ENCODE measurements at places on chromosomes 7 and 10.

GRCh38 chr7:159098424-159098786, 46.3 kb downstream of the VIPR2 start:
- DNase-seq = no peak

- DNase-seq = no peak
These were observed 41.6 kb downstream of the TSPAN15 start for GRCh38 chr10:69492746-69493462.

- no peak for DNase-seq
These were observed 75.8 kb downstream of the PODXL start for GRCh38 chr7:131480384-131481315.

GRCh38 chr7:113371416-113372043, 253.2 kb upstream of the SMIM30 start:
- no peak for DNase-seq

DNA sequence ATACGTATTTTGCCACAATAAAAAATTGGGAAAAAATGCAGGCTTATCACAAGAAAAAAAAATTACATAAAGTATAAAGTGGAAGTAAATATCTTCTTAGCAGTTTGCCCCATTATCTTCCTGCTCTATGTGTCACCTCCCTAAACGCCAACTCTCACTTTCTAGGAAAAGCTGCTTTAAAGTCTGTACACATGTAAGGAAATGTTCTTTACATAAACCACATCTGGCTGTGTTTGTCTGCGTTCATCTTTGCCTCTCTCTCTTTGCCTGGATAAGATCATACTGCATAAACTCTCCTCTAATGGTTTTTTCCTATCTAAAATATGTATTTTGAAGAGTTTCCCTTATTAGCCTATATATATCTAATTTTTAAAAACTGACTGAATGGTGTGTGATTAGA, 23.0 kb upstream of the UMAD1 start:
- no peak for DNase-seq

DNA sequence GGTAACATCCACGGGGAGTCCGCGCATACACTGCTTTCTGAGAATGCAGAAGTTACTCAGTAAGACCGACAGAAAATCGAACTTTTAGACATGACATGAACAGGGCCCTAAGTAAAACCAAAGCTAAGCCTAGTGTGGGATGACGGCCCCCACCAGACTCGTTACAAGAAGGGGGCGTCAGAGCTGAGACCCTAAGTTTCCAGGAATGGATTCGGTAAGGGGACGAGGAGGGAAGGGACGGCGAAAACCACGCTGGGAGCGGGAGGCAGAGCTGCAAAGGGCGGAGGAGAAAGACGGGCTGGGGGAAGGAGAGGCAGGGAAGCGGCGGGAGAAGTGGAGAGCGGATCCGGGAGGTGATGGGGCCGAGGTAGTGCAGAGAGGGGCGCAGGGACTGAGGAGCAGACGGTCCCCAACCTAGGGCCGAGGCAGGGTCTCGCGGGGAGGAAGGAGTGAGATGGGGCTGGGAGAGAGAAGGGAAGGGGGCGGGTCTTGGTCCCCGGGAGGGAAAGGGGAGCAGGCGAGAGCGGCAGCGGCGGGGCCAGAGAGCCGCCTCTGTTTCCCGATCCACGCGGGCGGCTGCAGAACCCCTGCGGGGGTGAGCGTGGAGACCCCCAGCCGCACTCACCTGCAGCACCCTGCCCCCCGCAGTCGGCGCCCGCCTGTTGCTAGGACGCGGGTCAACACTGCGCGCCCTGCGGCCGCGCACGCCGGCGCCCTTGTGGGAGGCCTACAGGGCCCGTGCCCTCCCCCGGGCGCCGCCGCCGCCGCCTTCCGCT, 513 bp downstream of the ODAD2 start:
- DNase-seq = no peak

DNA sequence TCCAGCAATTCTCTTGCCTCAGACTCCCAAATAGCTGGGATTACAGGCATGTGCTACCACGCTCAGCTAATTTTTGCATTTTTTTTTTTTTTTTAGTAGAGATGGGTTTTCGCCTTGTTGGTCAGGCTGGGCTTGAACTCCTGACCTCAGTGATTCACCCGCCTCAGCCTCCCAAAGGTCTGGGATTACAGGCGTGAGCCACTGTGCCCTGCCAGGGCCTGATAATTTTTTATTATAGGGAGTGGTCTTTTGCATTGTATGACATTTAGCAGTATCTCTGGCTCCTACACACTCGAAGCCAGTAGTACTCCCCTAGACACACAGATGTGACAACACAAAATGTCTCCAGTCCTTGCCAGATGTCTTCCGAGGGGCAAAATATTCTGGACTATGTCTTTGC, 124.0 kb downstream of the DKK1 start:
- no peak for DNase-seq

GRCh38 chr7:651032-651728, 75.3 kb upstream of the DNAAF5 start:
- no peak for DNase-seq

GRCh38 chr10:88642963-88643362, 21.3 kb upstream of the LIPF start:
- DNase-seq = no peak

DNA sequence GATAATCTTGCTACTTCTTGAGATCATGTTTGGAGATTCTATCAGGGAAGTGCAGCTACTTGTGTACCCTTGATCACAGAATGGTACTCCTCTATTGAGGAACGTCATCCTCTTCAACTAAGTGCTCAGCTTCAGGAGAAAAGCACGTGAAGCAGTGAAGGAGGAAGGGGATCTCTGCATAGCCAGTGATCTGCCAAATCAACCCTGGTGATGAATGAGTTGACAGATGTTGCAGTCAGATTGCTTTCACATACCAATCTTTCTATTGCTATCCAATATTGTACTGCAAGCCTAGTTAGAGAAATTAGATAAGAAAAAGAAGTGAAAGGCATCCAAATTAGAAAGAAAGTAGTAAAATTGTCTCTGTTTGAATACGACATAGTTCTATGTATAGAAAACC, 309.4 kb downstream of the TWIST1 start:
- DNase-seq = no peak

DNA sequence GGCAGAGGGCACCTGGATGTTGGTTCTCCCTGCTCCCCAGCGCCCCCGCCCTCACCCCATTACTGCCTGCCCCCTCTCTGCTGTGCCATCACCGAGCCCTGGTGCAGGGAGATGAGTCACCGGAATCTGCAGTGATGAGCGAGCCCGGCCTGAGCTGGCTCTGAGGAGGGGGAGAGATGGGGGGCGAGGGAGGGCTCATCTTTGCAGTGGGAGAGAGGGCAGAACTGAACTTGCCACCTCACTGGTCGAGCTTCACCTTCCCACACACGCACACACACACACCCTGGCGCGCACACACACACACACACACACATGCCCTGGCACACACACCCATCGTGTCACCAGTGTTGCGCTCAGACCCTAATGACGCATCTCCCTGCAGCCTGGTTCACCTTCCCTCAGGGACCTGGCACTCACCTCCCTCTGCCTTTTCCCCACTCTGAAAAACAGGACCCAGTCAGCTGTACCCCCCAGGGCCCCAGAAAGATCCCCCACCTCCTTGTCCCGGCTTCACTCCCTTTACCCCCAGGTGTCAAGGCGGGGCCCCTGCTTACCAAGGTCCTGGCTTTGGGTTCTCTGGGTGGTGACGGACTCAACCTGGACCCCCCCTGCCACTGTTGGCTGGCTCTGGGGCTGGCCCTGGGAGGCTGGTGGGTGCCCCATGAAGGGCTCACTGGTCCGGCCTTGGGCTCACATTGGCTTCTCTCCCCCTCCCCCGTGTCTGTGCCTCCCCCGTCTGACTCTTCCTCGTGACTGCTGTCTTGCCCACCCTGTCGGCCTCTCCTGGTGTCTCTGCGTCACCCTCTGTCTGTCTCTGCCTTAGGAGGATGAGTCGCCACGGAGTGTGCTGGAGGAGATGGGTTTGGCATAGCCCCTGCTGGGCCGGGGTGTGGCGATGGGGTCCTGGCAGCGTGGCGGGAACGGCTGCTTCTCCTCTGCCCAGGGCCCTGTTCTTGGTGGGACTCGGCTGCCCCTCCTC, 5.4 kb downstream of the VGF start:
- DNase-seq = no peak

DNA sequence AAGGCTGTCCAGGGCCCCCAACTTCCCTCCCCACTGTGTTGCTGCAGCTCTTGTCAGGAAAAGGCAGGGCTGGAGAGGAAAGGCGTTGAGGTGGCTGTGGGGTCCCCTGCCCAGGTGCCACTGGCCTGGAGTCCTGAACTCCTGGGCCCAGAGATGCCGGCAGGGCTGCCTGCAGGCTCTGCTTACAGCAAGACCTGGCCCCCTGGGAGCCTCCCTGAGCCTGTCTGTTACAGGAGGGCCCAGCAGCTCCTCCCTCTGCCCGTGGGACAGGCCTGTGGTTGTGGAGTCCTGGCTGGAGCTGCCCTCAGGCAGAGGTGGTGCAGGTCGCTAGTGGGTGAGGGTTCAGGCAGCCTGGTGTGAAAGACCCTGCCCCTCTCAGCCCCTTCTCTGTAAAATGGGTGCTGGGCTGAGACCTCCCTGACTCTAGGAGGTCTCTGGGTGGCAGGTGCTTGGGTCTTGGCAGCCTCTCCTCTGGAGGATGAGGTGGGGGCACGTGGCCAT, 9.9 kb downstream of the ANTXRL start:
- no peak for DNase-seq

DNA sequence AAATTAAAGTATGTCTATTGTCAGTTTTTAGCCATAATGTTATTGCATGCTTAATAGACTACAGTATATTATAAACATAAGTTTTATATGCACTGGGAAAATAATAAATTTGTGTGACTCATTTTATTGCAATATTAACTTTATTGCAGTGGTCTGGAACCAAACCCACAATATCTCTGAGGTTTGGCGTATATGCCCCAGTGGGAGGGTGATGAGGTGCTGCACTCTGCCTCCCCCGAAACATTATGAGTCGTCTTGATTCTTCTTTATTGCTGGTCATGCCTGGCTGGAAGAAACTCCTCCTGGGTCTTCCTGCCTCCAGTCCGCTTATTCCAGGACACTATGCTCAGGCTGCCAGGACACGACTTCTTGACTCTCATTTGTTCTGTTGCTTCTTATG, 88.4 kb downstream of the MTPN start:
- DNase-seq = no peak

- DNase-seq = no peak
These were observed 83.6 kb downstream of the FANK1 start for GRCh38 chr10:125979976-125980375.

- no peak for DNase-seq
These were observed 20.4 kb downstream of the CCDC71L start for GRCh38 chr7:106640368-106641141.

DNA sequence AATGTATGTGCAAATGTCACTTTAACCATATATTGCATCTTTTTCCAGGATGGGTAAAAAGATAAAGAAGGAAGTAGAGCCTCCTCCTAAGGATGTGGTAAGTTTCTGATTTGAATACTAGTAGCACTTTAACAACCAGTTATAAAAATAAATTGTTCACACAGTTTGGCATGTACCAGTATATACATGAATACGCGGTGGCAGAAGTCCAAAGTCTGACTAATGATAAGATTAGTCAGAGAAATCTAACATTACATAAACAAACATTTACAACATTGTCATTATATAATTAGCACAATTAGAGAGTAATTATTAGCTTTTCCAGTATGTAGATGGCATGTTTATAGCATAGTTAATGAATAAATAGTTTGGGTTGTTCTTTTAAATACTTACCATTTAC, 4.1 kb downstream of the ARMC3 start:
- no peak for DNase-seq

DNA sequence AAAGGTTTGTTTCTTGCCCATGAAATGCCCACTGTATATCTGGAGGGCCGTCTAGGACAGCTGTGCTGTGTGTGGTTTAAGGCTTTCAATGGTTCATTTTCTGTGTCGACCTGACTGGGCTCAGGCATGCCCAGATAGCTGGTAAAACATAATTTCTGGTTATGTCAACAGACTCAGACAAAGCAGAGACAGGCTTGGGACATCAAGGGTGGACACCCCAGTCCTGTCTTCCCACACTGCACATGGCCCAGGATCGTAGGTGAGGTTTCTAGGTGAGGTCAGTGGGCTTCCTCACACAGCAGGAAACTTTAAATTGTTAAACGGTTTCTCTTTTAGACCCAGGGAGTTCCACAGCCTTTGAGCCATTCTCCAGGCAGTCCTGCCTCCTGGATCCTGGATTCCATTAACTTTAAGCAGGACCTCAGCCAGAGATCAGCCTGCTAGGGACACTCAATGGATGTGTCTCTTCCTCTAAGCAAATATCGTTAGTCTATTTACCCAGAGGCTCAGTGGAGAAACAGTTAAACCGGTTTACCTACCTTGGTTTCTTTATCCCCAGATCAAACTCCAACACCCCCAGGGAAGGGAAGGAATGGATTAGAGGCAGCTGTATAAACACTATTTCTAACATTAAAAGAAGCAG, 66.4 kb downstream of the ST8SIA6 start:
- no peak for DNase-seq

- no peak for DNase-seq
These were observed 124.6 kb upstream of the ZNF479 start for GRCh38 chr7:57256637-57257375.

Measured in GOT3 (cell line).